ENCODE measurements at places on chromosomes 7 and 10.

- DNase-seq = no peak
These were observed 25.9 kb downstream of the DGKI start for GRCh38 chr7:137820677-137821420.

DNA sequence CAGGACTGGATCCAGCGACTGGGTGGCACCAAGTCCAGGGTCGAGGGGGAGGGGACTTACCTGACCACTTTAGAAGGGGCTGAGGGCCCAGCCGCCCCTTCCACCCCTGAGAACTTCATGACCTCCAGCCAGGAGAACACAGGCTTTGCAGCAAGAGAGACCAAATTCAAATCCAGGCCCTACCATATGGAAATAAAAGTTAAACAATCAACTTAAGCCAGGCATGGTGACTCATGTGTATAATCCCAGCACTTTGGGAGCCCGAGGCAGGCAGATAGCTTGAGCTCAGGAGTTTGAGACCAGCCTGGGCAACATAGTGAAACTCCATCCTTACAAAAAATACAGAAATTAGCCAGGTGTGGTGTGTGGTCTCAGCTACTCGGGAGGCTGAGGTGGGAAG is 61.9 kb downstream of the COL13A1 start:
- DNase-seq = no peak

DNA sequence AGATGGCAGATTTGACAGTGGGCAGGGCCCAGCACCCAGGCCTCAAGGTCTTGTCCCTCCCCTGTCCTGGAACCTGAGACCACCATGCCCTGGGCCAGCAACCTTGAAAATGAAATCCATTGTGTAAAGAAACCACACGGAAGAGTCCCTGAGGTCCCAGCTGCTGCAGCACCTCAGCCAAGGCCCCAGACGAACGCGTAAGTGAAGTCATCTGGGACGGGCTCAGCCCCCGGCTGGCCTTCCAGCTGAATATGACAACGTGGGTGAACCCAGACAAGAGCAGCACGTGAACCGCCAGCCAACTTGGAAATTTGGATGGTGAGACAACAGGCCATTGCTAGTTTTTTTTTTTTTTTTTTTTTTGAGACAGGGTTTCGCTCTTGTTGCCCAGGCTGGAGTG is 70.3 kb downstream of the CYTH3 start:
- no peak for DNase-seq

DNA sequence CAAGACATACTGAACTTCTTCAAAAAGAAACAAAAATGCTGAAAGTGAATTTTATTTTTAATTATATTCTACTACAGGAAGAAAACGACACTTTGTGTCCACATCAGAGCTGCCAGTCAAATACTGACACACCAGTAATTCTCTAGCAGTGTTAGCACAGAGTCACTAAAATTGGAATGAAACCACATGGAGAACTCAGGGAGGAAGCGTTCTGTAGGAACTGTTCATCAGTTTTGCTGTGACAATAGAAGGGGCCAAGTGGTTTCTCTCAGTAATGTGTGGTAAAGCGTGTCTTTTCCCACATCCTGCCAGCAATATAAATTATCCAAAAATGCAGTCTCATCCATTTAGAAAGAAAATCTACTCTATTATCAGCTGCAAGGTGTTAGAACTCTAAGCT is 683.3 kb downstream of the GRM8 start:
- DNase-seq = no peak

- no peak for DNase-seq
These were observed 421.5 kb downstream of the LRMDA start for GRCh38 chr10:75852851-75853484.

DNA sequence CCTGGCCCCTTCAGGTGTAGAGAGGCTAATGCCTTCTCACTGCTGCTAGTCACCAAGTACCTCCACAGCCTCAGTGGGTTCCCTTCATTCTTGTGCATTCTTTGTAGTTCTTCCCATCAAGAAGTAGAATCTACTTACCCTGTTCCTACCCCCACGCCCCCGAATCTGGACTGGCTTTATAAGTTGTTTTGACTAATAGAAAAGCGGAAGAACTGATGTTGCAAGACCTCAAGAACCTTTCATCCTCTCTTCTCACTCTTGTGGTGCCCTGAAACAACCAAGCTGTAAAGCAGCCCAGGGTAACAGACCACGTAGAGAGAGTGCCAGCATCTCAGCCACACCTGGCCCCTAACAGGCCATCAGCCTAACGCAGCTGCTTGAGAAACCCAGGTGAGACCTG is 23.2 kb upstream of the LAMB1 start:
- DNase-seq = no peak

- no peak for DNase-seq
These were observed 98.6 kb upstream of the SVIL start for GRCh38 chr10:29733323-29733722.

GRCh38 chr7:44707558-44708230 is 41.0 kb upstream of the ZMIZ2 start:
- DNase-seq = no peak
